ENCODE measurements at places on chromosomes 5 and 9.
A peak's percentile ranks its signal among the peaks of the same experiment; 100 is the strongest.

- H3K27me3 ChIP-seq: no peaks in the 10 kb centered on the region
- H3K36me3 ChIP-seq: no peaks in the 10 kb centered on the region
- DNase-seq: peak; percentile 59
- H3K4me3 ChIP-seq: no peak overlapping the region
- no peaks in the 10 kb centered on the region for H3K4me1 ChIP-seq
Observed at GRCh38 chr5:139104577-139105276, 93.4 kb downstream of the SIL1 start.

- no peak for DNase-seq
- no peaks in the 10 kb centered on the region for H3K4me1 ChIP-seq
- H3K4me3 ChIP-seq: no peak overlapping the region
- peak overlapping the region; percentile 44 for H3K27ac ChIP-seq
- no peaks in the 10 kb centered on the region for H3K36me3 ChIP-seq
Observed at GRCh38 chr5:103013933-103014552, 105.9 kb downstream of the GIN1 start.

GRCh38 chr9:112913326-112913725 is 22.6 kb upstream of the SLC46A2 start:
- H3K4me3 ChIP-seq: no peak overlapping the region
- H3K4me1 ChIP-seq: no peaks in the 10 kb centered on the region
- DNase-seq: no peak
- no peaks in the 10 kb centered on the region for H3K36me3 ChIP-seq
- no peak overlapping the region for H3K27ac ChIP-seq

DNA sequence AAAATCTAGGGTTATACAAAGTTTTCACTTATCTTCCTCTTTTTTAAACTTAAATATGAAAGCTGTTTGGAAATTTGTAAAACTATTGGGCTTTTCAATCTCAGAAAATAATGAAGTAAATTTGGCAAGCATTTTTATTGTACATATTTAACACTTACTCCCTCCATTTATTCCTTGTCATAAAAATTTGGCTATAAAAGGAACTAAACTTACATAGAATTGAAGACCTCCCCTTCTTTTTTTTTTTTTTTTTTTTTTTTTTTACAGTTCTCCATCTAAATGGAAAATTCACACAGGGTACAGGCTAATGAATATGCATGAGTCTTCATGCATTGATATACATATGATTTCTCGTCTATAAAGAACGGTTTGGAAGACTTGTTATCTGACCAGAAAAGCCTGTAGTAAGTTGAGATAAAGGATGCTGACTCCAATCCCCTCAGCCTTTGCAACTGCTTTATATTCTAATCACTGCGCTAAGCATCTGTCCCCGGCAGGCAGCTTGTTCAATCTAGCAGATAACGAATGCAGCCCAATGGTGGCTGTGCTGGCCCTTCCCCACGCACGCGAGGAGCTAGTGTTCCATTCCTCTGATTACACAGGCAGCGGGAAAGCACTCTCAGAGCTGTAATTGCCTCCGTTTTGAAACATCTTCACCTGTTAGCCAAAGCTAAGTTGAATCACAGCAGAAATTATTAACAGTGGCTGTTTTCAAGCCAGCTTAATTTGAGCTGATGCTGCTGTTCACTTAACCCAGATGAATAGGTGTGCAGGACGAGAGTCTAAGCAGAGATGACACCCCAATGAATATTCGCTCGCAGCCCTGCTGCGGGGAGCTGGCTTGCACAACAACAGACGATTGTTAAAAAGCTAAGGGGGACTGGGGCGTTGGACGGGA is 453.8 kb upstream of the ZNF608 start:
- H3K36me3 ChIP-seq: no peaks in the 10 kb centered on the region
- H3K27me3 ChIP-seq: no peaks in the 10 kb centered on the region
- H3K27ac ChIP-seq: no peak overlapping the region
- no peak for DNase-seq

- H3K36me3 ChIP-seq: no peaks in the 10 kb centered on the region
- H3K4me1 ChIP-seq: no peaks in the 10 kb centered on the region
- H3K27me3 ChIP-seq: no peaks in the 10 kb centered on the region
Observed at GRCh38 chr9:100160021-100160420, 61.0 kb downstream of the INVS start.

- H3K4me1 ChIP-seq: peaks cover 70% of the 10 kb centered on the region
- H3K4me3 ChIP-seq: peak overlapping the region; percentile 96
- peak; percentile 94 for DNase-seq
- peak overlapping the region; percentile 100 for H3K27ac ChIP-seq
- peaks cover 8% of the 10 kb centered on the region for H3K36me3 ChIP-seq
- H3K27me3 ChIP-seq: no peaks in the 10 kb centered on the region
Observed at GRCh38 chr5:179819296-179820126, 1.2 kb upstream of the SQSTM1 start.

DNA sequence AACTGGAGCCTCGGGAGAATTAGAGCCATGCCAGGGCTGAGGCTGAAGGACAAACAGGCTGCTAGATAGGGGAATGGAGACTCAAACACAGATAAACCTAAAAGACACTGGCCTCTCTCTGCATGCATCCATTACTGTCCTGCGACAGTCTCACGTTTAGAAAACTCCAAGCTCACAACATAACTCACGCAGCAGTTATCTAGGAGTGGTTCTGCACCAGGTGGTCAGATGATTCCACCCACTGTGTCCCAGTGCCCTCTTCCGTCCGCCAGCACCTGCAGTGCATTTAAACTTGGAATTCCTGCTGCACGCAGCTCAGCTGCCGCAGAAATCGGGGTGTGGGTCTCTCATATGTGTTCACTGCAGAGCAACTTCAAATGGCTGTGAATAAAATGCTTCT is 272.6 kb upstream of the IRX2 start:
- no peak overlapping the region for H3K4me3 ChIP-seq
- no peak overlapping the region for H3K27ac ChIP-seq
- no peak for DNase-seq
- no peaks in the 10 kb centered on the region for H3K27me3 ChIP-seq

- peak; percentile 8 for DNase-seq
- no peaks in the 10 kb centered on the region for H3K36me3 ChIP-seq
- H3K4me1 ChIP-seq: no peaks in the 10 kb centered on the region
- no peak overlapping the region for H3K27ac ChIP-seq
Observed at GRCh38 chr5:66697796-66698564, 101.8 kb downstream of the MAST4 start.

DNA sequence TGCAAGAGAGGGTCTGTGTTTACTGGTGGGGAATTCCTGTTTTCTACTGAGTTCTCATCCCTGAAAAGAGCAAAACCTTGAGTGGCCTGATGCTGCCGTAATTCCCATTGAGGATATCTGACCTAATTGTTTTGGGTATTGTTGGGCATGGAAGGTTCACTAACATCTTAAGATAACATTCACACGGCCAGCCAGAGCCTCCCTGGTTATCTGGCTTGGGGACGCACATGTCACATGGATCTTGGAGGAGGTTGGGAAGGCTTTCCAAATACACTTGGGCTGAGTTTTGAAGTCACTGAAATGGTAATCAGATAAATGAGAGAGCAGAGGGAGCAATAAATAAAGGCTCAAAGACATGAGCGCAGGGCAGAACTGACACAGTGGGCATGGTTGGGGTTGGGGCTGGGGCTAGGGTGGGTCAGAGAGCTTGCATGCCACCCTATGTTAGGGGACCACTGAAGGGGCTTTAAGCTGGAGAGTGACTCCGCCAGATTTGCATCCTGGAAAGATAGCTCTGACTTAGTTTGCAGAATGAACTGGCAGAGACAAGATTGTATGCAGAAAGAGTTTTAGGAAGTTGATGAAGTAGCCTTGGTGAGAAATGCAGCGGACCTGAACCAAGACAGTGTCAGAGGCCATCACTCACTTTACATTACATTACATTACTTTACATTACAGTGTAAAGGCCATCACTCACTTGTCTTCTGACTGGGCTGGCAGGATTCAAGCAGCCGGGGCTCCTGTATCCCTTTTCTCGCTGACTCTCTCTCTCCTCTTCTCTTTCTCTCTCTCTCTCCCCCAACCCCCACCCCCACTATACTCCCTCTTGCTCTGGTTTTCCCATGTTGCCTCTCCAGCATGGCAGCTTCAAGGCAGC is 24.2 kb downstream of the SLC1A1 start:
- H3K27me3 ChIP-seq: no peaks in the 10 kb centered on the region
- H3K27ac ChIP-seq: no peak overlapping the region
- no peaks in the 10 kb centered on the region for H3K4me1 ChIP-seq
- no peak overlapping the region for H3K4me3 ChIP-seq

DNA sequence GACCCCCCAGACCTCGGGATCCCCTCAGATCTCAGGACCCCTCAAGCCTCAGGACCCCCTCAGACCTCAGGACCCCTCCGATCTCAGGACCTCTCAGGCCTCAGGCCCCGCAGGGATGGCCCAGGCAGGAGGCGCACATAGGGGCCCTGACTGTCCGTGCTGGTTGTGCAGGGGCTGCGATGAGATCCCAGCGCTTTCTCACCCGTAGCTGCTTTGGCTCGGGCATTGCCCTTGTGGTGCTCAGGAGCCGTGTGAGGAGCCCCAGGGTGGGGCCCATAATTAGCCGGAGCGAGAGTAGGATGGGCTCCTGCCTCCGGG is 680 bp upstream of the LPCAT1 start:
- H3K27me3 ChIP-seq: no peaks in the 10 kb centered on the region
- peak overlapping the region; percentile 81 for H3K27ac ChIP-seq
- peak overlapping the region; percentile 56 for H3K4me3 ChIP-seq

DNA sequence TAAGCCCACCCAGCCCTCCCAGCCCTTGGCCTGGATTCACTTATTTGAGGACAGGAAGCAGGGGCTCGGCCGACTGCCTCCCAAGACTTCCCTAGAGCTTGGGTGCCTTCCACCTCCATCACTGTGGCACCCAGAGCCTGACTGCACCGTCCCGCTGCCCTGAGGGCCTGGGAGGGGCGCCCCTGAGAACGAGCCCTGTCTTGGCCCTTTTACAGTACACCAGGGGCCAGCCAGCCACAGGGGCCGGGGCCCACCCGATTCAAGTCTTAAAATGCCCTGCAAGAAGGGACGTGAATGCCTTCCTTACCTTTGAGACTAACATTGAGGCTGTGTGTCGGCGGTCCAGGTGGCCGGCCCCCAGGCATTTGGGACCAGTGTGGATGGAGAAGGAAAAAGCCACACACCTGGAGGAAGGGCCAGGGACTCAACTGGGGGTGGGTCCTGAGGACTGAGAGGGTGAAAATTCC is 16.8 kb downstream of the FAM78A start:
- no peak overlapping the region for H3K4me3 ChIP-seq
- H3K27me3 ChIP-seq: no peaks in the 10 kb centered on the region
- no peak overlapping the region for H3K27ac ChIP-seq

DNA sequence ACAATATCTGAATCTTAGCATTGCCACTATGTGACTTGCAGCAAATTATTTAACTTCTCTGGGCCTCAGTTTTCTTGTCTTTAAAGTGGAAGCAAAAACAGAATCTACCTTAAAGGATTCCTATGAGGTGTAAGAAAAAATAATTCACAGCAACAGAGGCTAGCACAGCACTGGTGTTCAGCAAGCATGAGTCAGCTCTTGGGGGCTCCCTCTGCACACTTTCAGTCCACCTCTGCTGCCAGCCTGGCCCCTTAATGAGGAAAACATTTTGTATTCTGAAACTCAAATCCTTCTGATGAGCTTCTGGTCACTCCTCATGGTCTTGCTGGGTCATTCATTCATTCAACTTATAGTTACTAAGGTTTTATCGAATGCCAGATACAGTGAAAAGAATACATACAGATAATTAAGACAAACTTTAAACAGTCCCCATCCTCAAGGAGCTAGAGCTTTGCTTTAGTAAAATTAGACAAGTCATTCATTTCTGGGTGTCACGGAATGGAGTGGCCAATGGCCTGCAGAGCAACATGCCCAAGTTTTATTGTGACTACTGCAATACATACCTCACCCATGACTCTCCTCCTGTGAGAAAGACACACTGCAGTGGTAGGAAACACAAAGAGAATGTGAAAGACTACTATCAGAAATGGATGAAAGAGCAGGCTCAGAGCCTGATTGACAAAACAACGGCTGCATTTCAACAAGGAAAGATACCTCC is 26.8 kb upstream of the IQGAP2 start:
- no peak overlapping the region for H3K4me3 ChIP-seq
- H3K27me3 ChIP-seq: no peaks in the 10 kb centered on the region
- H3K36me3 ChIP-seq: no peaks in the 10 kb centered on the region
- H3K27ac ChIP-seq: no peak overlapping the region

GRCh38 chr5:95821110-95822021 is 1.2 kb downstream of the GLRX start:
- H3K27ac ChIP-seq: peak overlapping the region; percentile 97
- H3K4me3 ChIP-seq: peak overlapping the region; percentile 83
- no peak for DNase-seq
- H3K36me3 ChIP-seq: no peaks in the 10 kb centered on the region
- peaks cover 37% of the 10 kb centered on the region for H3K4me1 ChIP-seq

DNA sequence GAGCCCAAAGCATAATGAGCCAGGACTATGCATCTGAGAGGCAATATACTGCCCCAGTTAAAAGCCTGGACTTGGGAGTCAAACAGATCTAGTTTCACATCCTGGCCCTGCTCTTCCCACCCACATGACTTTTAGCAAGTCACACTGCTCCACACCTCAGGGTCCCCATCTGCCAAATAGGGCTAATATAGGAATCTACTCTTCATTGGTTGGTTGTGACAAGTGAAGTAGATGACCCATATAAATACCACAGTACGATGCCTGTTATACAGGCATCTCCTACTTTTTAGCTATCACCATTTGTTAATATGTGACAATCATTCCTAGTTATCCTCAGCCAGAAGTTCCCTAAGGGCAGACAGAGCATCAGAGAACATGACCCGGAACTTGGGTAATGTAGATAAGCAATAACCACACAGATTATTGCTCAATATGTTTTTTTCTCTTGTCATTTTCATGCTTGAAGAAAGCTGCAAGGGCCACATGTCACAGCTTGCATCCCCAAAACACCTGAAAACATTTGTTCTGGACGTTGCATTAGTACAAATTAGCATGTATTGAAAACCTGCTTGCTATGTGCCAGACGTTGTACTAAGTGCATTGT is 20.4 kb downstream of the ADAM19 start:
- H3K4me1 ChIP-seq: peaks cover 49% of the 10 kb centered on the region
- H3K4me3 ChIP-seq: no peak overlapping the region
- peak overlapping the region; percentile 54 for H3K27ac ChIP-seq
- no peaks in the 10 kb centered on the region for H3K27me3 ChIP-seq

DNA sequence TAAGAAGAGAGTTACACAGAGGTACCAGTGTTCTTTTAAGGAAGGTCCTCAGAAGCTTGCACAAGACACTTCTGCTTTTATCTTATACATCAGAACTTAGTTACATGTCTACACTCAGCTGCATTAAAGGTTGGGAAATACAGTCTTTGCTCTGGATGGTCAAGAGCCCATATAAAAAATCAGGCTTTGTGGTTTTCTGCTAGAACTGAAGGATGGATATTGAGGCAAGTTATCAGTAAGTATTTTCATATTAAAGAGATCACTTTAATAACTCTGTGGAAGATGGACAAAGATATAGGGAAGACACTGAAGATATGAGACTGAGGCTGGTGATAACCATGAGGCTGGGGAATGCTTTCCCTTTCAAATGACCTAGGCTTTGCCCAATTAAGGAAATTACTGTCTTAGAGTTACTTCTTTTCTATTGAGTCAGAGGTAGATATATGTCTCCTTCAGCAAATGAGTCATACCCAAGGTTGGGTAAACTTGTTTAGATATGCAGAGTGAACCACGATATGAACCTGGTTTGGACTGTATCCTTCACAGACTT is 87.0 kb upstream of the TNC start:
- no peak for DNase-seq
- H3K27me3 ChIP-seq: no peaks in the 10 kb centered on the region
- no peak overlapping the region for H3K27ac ChIP-seq
- no peaks in the 10 kb centered on the region for H3K36me3 ChIP-seq
- H3K4me3 ChIP-seq: no peak overlapping the region
